ENCODE measurements at places on chromosomes 1 and 21.

GRCh38 chr1:178353524-178353923 is 143.2 kb downstream of the CLEC20A start:
- DNase-seq: no peak

GRCh38 chr1:92291372-92291999 is 7.3 kb downstream of the GLMN start:
- DNase-seq: peak; percentile 23

GRCh38 chr1:145961109-145961424 is 3.2 kb upstream of the LIX1L start:
- DNase-seq: no peak

- no peak for DNase-seq
Measured at GRCh38 chr1:51898090-51898734, 19.7 kb upstream of the NRDC start.

DNA sequence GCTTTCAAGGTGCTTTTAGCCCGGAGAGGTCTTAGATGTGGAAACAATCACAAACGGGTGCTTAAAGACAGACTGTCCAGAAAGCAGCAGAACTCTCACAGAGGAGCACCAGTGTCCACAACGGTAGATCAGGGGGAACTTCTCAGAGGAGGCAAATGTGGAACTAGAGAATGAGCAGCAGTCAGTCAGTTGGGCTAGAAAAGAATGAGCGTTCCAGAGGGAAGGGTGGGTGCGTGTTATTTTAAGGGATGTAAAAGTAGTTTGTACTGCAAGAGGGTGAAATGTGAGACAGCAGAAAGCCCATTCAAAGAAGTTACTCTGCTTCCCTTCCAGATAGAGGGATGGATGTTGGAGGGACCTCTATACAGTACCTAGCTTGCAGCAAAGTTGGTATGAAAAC is 30.9 kb downstream of the RGS5 start:
- DNase-seq: no peak

GRCh38 chr1:246613096-246613758 is 47.0 kb downstream of the CNST start:
- no peak for DNase-seq

GRCh38 chr1:2506007-2506860 is 20.2 kb downstream of the PANK4 start:
- no peak for DNase-seq

DNA sequence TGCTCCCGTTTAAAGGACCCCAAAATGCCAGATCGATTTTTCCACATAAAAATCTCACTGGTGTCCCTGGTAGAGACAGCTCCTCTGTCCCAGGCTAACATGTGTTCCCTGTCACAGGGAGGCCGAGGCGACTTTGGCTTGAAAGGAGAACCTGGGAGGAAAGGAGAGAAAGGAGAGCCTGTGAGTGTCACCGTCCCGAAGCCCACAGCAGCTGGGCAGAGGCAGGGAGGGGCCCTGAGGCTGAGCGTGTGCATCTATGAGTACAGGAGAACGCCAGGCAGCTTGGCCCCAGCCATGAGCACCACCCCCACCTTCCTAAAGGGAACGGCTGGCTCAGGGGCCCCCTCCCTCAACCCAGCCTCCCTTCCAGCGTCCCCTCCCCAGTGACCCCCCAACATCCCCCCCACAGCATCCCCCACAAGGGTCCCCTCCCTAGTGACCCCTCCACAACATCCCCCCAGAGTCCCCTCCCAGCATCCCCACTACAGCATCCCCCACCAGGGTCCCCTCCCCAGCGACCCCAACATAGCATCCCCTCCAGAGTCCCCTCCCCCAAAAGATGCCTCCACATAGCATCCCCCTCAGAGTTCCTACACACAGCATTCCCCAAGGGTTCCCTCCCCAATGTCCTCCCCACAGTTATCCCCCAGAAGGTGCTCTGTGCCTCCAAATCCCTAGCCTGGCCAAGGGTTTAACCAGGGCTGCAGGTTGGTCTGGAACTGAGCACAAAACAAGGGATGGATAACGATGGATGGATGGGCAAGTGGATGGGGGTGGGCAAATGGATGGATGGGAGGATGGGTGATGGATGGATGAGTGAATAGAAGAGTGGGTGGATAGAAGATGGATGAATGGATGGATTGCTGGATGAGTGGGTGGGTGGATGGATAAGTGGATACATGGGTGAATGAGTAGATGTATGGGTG is 25.1 kb downstream of the COL6A2 start:
- no peak for DNase-seq

DNA sequence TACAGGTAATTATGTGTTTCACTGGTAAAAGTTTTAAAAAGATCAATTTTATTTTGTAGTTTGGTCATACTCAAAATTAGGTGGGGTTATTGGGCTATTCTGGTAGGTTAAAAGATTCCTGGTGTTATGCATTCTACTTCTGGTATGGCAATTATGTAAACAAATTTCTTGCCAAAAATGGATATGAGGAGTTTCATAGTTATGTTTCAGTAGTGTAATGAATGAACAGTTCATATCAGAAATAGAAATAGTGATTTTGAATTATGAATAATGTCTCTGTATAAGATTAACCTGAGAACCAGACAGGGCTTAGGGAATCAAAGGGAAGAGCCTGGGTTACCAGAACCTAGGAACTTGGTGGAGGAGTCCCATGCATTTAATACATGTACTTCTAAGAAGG is 15.9 kb downstream of the ATF6 start:
- no peak for DNase-seq

- no peak for DNase-seq
Measured at GRCh38 chr1:33456502-33456886, 16.0 kb upstream of the ZSCAN20 start.

DNA sequence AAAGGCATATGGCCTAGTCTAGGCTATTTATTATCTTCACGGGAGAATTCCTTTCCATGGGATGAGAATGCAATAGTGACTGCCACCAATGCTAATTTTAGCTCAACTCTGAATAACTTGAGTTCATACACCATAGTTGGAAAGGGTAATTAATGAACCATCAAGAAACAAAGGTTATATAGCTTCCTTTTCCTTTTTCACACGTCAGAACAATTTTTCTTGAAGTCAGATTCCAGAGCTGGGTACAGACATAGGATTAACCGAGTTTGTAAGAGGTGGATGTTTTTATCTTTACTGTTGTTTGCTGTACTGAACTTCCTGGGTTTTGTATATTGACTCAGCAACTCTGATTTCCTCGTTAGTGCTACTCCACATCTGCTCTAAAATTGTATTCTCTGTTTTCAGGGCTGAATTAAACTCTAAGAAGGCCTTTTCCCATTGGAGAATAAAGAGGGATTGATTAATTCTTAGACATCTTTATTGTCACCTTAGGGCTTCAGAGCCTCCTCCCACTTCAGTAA is 262.0 kb downstream of the NUF2 start:
- DNase-seq: no peak

DNA sequence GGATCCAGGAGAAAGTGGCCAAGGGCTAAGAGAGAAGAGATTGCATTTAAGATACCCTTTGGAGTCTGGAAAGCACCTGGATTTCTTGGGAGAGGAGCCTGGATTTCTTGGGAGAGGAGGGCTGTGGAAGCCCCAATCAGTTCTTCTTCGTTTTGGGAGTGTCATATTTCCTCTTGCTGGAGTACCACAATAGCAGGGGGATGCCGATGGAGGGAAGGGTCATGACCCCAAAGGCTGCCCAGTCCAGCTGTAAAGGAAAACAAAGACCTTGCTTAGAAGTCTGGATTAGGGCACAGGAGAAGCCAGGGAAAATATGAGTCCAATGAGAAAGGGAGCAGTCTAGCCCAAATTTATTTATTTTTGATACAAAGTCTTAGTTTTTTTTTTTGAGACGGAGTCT is 11.3 kb downstream of the SSR2 start:
- no peak for DNase-seq

DNA sequence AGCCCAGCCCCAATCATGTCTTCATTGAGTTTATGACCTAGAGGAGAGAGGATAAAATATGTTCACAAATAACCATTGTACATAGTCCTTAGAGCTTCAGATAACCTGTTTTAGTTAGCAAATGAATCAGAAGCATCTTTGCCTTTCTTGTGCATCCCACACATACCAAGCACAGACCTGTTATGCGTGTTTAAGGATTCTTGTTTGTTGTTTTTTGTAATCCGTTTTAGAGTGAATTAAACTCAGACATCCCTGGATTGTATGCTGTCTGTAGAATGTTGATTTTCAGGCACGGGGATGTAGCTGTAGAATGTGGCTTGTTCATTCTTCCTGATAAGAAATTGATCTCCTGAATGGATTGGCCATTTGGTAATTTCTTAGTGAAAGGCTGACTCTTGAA is 135.8 kb downstream of the EDEM3 start:
- no peak for DNase-seq

DNA sequence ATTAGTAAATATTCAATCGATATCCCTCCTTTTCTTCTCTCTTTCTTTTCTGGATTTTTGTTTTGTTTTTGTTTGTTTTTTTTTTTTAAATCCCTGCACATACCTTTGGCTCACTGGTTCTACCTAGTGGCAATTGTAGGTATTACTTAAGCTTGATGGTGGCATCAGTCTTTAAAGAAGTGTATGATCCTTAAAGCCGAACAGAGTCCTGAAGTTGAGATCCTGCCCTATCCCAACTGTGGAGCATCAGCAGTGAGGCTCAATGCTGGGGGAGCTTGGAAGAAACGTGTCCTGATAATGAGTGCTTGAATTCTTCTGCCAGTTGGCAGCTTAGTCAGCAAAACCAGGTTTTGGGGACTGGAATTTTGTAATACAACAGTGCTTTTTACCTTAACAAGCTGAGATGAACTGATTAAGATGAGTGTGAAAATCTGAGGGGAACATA is 60.8 kb downstream of the FASLG start:
- DNase-seq: peak; percentile 68

- DNase-seq: no peak
Measured at GRCh38 chr1:103547840-103548239, 22.3 kb downstream of the RNPC3 start.

- no peak for DNase-seq
Measured at GRCh38 chr1:41659159-41659495, 174.6 kb upstream of the EDN2 start.

- DNase-seq: no peak
Measured at GRCh38 chr1:182340233-182341058, 51.1 kb downstream of the GLUL start.

DNA sequence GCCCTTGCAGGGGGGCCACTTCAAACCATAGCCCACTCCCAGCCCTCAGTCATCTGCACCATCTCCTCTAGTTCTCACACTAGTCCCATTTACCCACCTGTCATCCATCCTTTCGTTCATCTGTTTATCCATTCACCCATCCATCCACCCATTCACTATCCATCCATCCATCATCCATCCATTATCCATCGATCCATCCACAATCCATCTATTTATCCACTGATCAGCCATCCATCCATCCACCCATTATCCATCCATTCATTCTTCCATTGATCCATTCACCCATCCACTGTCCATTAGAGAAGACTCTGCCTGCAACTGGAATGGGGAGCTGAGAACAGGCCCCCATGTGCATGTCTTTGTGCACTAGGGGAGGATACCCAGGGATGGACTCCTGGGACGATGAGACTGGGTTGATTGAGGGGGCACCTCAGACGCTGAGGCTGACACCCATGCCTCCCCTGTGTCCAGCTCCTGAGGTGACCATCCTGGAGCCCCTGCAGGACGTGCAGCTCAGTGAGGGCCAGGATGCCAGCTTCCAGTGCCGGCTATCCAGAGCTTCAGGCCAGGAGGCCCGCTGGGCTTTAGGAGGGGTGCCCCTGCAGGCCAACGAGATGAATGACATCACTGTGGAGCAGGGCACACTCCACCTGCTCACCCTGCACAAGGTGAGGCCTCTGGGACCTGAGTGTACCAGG is 97.9 kb downstream of the TRIM11 start:
- no peak for DNase-seq

GRCh38 chr1:101379950-101380349 is 143.1 kb downstream of the S1PR1 start:
- no peak for DNase-seq

DNA sequence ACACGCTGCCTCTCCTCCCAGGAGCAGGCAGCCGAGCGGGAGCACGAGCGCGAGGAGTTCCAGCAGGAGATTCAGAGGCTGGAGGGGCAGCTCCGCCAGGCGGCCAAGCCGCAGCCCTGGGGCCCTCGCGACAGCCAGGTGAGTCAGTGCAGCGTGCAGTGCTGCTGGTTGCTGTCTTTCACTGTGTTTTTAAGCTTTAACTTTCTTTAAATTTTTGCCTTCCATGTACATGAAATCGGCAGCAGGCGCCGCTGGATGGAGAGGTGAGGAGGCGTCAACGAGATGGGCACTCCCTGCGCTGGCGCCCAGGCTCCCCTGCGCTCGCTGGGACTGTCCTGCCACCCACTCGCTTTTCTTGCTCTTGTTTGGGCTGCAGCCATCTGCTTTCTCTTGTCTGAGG is 60.7 kb upstream of the DIP2A start:
- DNase-seq: no peak

DNA sequence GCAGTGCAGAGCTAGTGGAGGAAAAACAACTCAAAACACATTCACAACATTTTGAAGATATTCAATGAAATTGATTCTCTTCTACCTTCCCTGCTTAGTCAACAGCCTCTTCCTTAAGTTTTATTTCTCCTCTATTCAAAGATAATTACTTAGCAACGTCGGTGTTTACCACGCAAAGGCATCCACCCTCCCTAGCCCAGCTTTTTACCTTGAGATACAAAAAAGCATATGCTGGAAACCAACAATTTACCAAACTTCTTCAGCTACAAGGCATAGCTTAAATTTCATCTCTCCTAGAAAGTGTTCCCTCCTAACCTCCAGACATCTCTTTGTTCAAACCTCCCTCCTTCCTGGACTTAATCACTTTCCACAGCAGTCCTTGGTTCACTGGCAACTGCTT is 102.8 kb upstream of the SOD1 start:
- DNase-seq: no peak

- no peak for DNase-seq
Measured at GRCh38 chr1:27528818-27529703, 39.1 kb upstream of the WASF2 start.

DNA sequence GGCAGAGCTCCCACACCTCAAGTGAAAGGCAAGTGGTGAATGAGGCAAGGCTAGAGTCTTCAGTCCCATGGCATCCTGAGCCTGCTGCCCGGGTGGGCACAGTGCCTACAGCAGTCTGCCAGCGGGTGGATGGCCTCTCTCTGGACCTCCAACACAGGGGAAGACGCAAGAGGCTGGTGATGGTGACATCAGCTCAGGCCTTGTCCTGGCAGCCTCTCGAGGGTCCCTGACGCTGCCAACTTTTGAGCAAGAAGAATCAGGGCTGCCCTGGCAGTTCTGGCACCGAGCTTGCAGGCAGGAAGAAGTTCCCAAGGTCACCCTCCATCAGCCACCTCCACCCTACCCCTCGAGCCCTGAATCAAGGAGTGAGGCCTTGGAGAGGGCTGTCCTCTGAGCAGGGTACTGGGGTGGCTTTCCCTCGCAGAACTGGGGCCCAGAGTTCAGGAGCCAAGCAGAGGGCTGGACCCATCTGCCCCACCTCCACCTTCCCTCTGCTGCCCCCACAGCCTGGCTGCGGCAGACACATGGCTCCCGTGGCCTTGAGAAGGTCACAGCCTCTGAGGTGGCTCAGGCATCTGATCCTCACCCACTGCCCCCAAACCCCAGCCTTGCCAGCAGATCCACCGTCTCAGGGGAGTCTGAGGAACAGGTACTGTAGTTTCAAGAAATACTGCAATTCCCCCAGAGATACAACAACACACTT is 5.8 kb downstream of the RAP1GAP start:
- DNase-seq: no peak

- no peak for DNase-seq
Measured at GRCh38 chr1:80933346-80933745, 867.4 kb upstream of the ADGRL2 start.

GRCh38 chr1:109622137-109622892 is 2.7 kb downstream of the AMPD2 start:
- no peak for DNase-seq

Measured in activated CD4-positive, alpha-beta T cell treated with anti-CD3 and anti-CD28 coated beads, Interleukin-2, amount 50 U/mL, for 16 hours (primary cell).